CD14-positive monocyte (primary cell): ENCODE measurements at places on chromosomes 4 and X. TPM values are rescaled to one million over a fixed set of nuclear protein-coding genes. Genes with fewer than 3 reads are reported as not detected.

Gene LRP2BP
- 0.04 TPM in 1 of 2 replicates, not detected in the other for polyA plus RNA-seq

DNA sequence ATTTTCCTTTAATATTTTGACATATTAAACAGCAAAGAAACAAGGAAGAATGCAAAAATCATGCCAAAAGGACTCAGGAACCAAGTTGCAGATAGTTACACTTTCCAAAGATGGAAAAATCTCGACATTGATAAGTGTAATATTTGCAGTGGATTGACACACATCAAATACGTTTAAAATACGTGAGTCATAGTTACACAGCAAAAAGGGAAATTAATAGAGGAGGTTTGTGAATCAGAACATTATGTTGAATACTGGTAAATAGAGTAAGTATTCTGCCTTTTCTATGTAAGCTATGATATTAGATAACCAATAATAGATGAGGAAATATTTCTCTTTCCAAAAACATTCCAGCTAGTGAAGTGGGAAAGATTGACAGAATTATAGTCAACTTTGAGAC, 1761.3 kb upstream of the IGFBP7 start:
- H3K27me3 ChIP-seq = no peaks in the 10 kb centered on the region
- no peaks in the 10 kb centered on the region for H3K4me1 ChIP-seq
- H3K4me3 ChIP-seq = no peak overlapping the region
- no peak for DNase-seq

DNA sequence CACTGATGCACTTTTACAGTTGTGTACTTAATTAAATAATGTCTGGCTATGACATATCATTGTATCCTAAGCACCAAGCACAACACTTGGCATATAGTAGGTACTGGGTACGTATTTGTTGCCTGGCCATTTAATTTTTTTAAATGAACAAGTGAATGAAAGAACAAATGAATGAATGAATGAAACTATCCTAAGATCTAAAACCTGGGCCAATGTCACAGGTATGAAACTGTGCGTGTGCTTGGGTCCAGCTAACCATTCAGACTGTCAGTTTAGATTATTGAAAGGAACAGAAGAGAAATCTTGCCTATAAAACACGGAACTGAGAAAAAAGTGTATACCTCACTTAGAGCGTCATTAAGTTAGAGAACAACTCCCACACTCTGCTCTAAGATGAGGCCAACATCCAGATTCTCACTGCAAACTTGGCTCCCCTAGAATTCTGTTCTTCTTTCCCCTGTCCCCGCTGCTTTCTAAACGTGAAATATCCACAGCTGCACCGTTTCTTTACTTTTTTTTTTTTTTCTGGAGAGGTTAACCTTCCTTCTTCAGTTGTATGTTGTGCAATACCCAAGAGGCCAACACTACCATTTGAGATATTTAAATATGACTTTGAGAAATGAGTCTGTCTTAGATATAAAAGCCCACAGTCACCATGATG, 17.3 kb upstream of the SEL1L3 start:
- no peak for DNase-seq
- no peaks in the 10 kb centered on the region for H3K27me3 ChIP-seq
- H3K4me3 ChIP-seq = peak overlapping the region; percentile 32
- H3K36me3 ChIP-seq = no peaks in the 10 kb centered on the region
- peaks cover 38% of the 10 kb centered on the region for H3K4me1 ChIP-seq

GRCh38 chr4:143701365-143701764, 890 bp upstream of the FREM3 start:
- DNase-seq = no peak

GRCh38 chr4:53122280-53123116, 243.4 kb downstream of the SCFD2 start:
- H3K4me3 ChIP-seq = no peak overlapping the region
- no peaks in the 10 kb centered on the region for H3K4me1 ChIP-seq
- H3K27me3 ChIP-seq = no peaks in the 10 kb centered on the region
- H3K27ac ChIP-seq = no peak overlapping the region
- no peak for DNase-seq

DNA sequence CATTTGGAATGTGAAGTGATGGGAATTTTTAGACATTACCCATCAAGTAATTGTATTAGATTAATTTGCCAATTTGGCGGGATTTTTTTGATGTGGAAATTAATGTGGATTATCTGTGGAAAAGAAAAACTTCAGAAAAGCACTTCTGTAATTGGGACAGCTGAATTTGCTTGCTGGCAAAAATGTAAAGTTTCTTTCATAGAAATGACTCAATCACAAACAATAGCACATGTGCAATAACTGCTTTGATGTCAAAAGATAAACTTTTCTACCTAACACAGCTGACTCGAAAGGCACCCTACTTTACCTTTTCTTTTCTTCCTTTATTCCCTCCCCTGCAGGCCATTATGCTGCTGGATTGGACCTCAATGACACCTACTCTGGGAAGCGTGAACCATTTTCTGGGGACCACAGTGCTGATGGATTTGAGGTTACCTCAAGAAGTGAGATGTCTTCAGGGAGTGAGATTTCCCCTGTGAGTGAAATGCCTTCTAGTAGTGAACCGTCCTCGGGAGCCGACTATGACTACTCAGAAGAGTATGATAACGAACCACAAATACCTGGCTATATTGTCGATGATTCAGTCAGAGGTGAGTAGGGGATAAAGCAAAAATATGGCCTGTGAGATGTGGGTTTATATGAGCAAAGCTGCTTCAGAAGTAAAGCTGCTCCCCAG, 1.4 kb downstream of the AREG start:
- no peak for DNase-seq
- H3K27me3 ChIP-seq = peaks cover 3% of the 10 kb centered on the region
- H3K36me3 ChIP-seq = no peaks in the 10 kb centered on the region
- no peak overlapping the region for H3K27ac ChIP-seq
- no peak overlapping the region for H3K4me3 ChIP-seq
